ENCODE measurements at places on chromosomes 13 and 19.

- DNase-seq, result no peak
These were observed 1.8 kb downstream of the CCDC122 start for GRCh38 chr13:43877766-43878165.

DNA sequence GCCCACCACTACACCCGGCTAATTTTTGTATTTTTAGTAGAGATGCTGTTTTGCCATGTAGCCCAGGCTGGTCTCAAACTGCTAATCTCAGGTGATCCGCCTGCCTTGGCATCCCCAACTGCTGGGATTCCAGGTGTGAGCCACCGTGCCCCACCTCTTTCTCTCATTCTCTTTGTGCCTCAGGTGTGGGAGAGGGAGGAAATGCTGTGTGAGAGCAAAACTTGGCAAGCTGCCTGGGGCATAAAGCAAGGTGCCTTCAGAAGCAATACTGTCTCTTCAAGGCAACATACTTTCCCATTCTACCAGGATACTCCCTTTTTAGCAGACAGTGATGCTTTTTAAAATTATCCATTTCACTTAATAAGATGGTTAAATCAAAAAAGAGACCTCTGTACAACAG, 53.2 kb upstream of the RFC3 start:
- DNase-seq, result no peak

- no peak for DNase-seq
These were observed 181.9 kb downstream of the NDFIP2 start for GRCh38 chr13:79662882-79663281.

DNA sequence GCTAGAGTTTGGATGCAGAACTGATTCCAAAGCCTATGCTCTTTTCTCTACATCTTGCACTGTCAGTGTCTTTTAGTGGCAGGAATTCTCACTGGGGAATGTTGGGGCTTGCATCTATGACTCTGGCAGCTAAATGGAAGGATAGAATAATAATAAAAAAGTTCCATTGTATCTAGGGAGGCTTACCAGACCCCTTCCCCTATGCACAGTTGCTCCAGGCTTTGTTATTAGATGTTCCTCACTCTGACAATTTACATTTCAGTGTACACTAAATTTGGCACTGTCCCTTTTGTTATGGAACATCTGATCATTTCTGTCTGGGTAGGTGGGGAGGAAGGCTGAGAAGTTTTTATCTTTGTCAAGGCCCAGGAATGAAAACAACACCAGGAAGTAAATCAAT, 3.7 kb upstream of the TRIM13 start:
- no peak for DNase-seq

GRCh38 chr13:93356469-93356868, 129.9 kb downstream of the GPC6 start:
- DNase-seq, result no peak

DNA sequence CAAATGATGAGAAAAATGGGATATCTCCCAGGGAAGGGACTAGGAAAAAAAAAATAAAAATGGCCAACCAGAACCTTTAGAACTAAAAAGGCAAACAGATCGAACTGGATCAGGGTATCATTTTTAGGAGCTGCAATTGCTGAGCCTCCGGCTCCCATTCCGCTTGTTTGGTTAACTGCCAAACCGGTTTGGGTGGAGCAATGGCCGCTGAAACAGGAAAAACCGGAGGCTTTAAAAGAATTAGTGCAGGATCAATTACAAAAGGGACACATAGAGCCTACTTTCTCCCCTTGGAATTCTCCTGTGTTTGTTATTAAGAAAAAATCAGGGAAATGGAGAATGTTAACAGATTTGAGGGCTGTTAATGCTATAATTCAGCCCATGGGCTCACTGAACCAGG, 12.7 kb upstream of the ZNF443 start:
- DNase-seq, result no peak

GRCh38 chr13:73340069-73340468, 281.3 kb downstream of the KLF5 start:
- DNase-seq, result no peak

DNA sequence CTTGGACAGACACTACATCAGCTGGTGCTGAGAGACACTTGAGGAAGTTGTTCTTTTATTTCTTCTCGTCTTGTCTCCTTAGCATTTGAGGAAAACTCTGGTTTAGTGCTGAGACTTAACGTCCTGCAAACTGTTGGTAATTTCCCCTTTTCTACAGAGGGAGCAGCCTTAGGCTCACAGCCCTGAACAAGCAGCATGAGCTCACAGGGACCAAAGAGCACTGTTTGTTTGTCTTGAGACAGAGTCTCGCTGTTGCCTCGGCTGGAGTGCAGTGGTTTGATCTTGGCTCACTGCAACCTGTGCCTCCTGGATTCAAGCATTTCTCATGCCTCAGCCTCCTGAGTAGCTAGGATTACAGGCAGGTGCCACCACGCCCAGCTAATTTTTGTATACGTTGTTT, 5.5 kb downstream of the ZNF805 start:
- DNase-seq, result no peak

DNA sequence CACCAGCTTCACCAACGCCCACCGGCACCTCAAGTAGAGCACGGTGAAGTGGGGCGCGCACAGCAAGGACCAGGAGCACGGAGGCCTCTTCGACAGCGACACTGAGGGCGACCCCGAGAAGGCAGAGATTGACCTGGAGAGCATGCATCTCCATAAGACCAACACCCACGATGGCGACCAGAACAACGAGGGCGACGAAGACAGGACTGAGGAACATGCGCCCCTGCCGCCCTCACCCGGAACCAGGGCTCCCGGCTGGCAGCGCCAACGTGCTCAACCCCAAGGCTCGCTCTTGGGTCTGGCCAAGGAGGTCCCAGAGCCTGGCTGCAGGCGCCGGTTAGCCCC, 18.5 kb upstream of the RNF17 start:
- no peak for DNase-seq

GRCh38 chr19:35436477-35437405, 11.3 kb upstream of the FFAR2 start:
- DNase-seq, result no peak

- DNase-seq, result no peak
These were observed 22.8 kb upstream of the ZNF83 start for GRCh38 chr19:52660981-52661380.

DNA sequence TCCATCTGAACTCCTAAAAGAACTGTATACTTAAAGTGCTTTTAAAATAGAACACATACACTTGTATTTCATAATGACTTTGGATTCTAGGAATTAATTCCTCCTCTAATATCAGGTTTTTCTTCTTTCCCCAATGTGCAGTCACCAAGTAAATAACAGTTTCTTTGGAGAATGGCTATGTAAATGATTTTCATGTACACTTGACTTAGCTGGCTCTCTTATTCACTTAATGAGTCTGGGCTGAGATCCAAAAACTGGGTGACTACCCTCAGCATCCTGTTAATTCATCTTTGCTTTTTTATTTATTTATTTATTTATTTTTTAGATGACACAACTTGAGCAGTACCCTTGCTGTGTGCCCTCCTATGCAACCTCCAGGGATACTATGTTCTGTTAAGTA, 1003.7 kb downstream of the SLITRK1 start:
- peak; percentile 82 for DNase-seq

Measured in NCI-H1436 treated with DMSO at 0.1 percent for 48 hours (cell line).